ENCODE measurements at places on chromosomes 6 and 20.

DNA sequence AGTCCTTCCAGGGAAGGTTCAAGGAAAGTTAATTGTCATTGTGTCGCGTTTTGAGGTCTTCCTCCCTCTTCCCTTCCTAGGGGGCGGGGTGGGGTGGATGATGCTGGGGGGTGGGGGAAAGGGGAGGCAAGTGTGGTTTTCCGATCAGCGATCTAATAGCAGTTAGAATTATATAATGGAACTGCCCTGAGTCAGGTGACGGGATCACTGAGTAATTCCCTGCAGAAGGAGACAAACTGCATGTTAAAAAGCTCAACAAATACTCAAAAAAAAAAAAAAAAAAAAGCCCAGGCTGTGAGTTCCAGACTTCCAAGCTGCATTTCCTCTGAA, 240.4 kb downstream of the PHACTR1 start:
- DNase-seq, result no peak

DNA sequence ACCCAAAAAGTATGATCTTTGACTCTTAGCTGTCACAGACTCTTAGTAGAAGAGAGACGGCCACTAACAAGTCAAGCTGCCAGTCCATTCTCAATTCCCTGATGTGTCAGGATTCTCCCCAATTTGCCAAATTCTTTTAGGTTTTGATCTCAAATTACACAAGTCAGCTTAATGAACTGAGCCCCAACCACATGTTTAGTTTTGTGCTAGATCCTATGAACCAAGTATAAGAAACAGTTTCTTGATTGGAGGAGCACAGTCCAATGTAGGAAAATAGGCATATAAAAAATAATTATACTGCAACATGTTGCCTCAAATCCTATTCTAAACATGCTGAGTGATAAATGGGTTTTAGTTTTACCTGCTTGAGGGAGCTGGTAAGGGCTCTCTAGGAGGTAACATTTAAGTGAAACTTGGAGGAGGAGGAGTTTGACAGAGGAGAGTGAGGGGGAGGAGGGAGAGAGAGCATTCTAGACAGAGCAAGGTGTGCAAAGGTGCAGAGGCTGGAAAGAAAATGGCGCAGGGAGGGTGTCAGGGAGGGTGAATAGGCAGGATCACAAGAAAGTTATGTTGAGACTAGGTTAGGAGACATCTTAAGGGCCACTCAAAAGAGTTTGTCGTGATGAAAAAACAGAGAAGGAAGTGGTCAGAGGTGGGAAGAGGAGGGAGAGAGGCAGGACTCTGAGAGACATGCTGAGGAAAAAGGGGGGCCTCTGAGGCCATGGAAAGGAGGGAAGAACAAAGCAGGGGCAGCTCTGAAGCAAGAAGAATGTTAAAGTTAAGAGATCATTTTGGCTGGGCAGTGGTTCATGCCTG, 22.8 kb upstream of the FAM83C start:
- DNase-seq, result no peak

- peak; percentile 65 for DNase-seq
Observed at GRCh38 chr6:1407499-1407990, 18.2 kb downstream of the FOXF2 start.

GRCh38 chr6:158586652-158587051, 26.8 kb downstream of the TMEM181 start:
- DNase-seq, result no peak

GRCh38 chr20:50366270-50367103, 143.7 kb upstream of the PTPN1 start:
- peak; percentile 72 for DNase-seq

- no peak for DNase-seq
Observed at GRCh38 chr6:129236001-129236517, 353.1 kb downstream of the LAMA2 start.

- DNase-seq, result no peak
Observed at GRCh38 chr6:35498422-35499067, 1.7 kb upstream of the TEAD3 start.

- no peak for DNase-seq
Observed at GRCh38 chr20:20023395-20023794, 6.2 kb downstream of the NAA20 start.

GRCh38 chr6:12813321-12813720, 96.8 kb downstream of the PHACTR1 start:
- no peak for DNase-seq

DNA sequence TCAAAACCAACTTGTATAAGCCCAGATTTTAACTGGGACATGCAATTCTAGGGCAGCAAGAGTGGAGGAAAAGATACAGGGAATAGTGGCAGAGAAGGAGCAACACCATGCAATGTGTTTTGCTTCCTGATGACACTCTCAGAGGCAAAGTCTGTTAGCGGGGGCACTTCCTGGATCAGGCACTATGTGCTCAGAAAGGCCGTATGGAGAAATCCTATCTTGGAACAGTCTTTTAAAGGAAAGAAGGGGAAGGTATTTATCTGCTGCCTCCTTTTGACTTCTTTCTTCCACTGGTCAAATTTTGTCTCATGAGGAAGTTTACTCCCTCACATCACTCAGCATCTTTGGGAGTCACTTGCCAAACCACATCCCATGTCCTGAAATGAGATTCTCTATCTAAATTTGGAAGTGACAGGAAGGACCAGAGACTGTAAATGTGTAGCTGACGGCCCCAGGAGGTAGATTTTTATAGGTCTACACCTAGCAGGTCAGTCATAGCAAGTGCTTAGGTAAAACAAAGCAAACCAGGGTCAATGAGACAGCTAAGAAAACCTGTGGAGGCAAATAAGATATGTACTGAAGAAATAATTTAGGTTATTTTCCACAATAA, 91.7 kb upstream of the ELOVL5 start:
- DNase-seq, result no peak

- DNase-seq, result peak; percentile 64
Observed at GRCh38 chr20:23340524-23340923, 10.1 kb upstream of the NXT1 start.

- no peak for DNase-seq
Observed at GRCh38 chr6:77383026-77383425, 80.3 kb downstream of the HTR1B start.

DNA sequence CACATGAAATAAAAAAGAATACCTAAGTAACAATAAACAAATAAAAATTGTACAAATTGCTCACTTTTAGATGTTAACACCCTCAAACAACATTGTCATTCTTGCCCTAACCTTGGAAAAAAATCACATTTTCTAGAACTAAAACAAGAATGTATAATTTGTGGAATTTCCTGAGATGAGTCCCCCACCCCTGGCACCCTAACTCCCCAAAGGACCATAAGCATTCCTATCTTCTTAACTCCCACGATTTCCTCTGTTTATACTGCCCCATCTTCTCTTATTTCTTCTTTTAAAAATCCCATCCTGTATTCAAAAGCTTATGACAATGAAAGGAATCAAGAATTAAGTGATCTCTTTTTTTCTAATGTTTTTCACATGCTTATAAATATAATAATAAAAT, 70.9 kb downstream of the IBTK start:
- DNase-seq, result no peak

DNA sequence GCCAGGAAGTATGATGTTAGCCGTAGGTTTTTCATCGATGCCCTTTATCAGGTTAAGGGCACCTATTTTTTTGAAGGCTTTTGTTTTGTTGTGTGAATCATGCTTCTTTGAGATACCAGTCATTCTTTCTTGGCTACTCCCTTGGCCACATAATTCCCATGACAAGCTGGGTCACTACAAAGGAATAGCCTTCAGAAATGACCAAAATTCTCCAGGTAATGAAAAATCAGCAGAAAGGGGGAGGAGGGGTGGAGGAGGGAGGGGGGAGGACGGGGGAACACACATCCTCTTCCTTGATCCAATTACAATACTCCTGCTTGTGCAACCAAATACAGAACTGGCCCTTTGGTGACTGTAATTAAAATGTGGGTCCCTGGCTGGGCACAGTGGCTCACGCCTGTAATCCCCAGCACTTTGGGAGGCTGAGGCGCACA, 21.7 kb upstream of the TGM2 start:
- DNase-seq, result peak; percentile 29

- DNase-seq, result no peak
Observed at GRCh38 chr6:160789263-160790027, 87.4 kb downstream of the PLG start.

DNA sequence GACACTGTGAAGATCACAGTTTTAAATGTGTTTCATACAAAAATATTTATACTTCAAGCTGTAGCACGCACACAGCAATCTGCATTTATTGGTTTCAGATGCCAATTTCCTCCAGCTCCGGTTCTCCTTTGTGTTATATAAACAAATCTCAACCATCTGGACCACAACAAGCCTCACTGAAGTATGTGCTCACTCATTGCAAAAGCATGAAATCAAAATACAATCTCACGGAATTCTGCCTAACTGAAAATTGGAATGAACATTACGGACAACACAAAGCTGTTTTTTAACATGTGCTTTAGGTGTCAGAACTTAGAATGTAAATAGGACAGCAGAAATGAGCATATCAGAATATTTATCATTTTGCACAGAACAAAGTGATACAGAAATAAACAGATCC, 38.0 kb downstream of the RCAN2 start:
- DNase-seq, result peak; percentile 66

DNA sequence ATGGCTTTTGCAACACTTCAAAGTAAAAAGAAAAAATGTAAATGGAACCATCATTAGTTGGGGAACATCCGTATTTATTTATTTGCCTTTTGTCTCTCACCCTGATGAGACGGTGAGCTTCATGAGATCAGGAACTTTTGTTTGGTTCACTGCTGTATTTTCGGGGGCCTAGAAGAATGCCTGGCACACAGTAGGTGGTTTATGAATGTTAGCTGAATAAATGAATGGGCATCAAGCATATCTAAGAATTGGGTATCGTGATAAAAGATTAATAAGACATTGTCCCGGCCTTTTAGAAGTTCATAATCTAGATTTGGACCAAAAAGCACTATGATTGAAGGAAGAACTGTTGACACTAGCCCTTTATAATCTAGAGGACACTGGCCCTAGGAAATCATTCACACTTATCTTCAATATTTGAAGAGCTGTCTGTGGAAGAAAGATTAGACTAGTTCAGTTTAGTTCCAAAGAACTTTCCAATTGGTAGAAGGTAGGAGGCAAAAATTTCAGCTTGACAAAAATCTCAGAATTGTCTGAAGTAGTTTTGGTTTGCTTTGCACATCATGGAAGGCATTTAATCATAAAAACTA, 70.3 kb upstream of the CD83 start:
- no peak for DNase-seq

DNA sequence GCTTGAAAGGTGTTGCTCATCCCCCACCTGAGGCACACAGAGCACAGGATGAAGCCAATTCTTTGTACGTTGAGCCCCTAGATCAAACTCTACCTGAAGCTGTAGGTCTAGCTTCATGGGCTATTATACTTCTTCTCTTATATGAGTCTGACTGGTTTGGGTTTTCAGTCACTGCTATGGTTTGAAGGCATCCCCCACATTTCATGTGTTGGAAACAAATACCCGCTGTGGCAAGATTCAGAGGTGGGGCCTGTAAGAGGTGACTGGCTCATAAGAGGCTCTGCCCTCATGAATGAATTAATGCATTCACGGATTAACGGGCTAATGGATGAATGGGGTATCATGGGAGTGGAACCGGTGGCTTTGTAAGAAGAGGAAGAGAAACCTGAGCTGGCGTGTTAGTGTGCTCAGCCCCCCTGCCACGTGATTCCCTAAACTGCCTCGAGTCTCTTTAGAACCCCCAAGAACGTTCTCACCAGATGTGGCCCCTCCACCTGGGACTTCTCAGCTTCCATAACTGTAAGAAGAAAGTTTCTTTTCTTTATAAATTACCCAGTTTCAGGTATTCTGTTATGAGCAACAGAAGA, 39.2 kb downstream of the PREX1 start:
- DNase-seq, result no peak

- DNase-seq, result no peak
Observed at GRCh38 chr6:46909371-46909770, 12.4 kb downstream of the ADGRF5 start.

DNA sequence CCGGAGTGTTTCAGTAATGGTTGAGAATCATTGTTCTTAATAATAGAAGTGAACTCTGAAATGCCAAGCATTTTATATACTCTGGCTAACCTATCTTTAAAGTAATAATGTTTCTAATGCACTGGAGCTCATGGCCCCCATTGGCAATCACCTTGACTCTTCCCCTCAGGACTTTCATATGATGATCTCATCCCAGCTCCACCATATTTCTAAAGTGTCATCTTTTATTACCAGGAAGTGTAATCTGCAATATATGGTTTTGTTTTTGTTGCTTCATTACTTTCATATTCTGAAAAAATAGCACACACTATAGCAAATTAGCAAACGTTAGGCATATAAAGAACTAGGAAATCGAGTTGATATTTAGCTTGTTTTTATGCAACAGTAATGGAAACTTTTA, 60.3 kb downstream of the TULP4 start:
- DNase-seq, result no peak

DNA sequence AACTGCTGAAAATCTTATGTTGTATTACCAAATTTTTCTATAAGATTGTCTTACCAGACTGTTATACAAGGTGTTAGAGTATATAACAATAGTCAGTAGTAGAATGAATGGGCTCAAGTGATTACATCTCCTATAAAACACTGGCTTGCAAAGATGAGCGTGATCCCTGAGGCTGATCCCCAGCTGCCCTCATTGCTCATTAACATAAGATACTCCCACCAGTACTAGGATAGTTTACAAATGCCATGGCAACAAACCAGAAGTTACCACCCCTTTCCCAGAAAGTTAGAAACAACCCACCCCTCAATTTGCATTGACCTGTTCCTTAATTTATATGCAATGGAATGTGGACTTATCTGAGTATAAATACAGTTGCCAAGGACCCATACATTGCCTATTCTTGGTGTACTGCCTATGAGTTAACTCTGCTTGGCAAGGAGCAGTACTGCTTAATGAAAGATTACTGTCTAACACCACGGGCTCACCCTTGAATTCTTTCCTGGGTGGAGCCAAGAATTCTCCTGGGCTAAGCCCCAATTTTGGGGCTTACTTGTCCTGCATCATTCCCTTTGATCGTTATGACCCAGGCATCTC, 252.8 kb upstream of the CHD6 start:
- DNase-seq, result no peak

DNA sequence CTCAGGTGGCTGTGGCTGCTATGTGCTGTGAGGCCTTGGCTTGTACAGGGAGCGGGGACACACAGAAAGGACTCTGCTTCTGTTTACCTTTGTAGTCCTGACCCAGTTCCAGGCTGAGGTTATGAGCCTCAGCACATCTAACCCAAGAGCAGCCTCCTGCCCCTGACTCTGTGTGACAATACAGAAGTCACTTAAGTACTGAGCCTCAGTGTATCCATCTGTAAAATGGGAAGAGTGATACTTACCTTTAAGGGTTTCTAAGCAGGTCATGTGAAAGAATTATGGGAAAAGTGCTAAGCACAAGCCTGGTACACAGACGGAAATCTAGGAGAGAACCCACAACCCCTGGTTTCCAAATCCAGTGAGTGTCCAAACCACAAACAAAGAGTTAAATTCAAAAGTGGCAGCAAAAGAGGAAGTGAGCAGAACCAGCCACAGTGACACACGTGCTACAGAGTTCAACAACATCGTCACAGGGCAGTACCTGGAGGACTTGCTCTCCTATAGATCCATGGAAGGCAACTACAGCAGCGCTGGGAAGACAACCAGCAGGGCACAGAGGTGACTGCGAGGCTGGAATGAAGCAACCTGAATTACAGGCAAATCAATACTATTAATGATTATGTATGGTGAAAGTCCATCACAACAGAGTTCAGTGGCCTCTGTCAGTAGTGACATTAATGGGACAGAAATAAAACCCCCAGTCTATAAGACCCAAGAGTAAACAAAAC, 12.5 kb downstream of the TRIM26 start:
- no peak for DNase-seq

- DNase-seq, result no peak
Observed at GRCh38 chr20:36925234-36925633, 26.3 kb downstream of the SAMHD1 start.

Measured in SJSA1 (cell line).